ENCODE measurements at places on chromosomes 2 and 18. TPM values are rescaled to one million over a fixed set of nuclear protein-coding genes. Genes with fewer than 3 reads are reported as not detected.

Gene C1QL2
- total RNA-seq = not detected

Gene SRD5A2
- not detected for total RNA-seq

- peak; percentile 67 for DNase-seq
These were observed 97.2 kb downstream of the AGPS start for GRCh38 chr2:177489719-177490301.

GRCh38 chr2:16303761-16304160, 361.9 kb downstream of the CYRIA start:
- DNase-seq = no peak
